ENCODE measurements at places on chromosomes 2 and 18.

DNA sequence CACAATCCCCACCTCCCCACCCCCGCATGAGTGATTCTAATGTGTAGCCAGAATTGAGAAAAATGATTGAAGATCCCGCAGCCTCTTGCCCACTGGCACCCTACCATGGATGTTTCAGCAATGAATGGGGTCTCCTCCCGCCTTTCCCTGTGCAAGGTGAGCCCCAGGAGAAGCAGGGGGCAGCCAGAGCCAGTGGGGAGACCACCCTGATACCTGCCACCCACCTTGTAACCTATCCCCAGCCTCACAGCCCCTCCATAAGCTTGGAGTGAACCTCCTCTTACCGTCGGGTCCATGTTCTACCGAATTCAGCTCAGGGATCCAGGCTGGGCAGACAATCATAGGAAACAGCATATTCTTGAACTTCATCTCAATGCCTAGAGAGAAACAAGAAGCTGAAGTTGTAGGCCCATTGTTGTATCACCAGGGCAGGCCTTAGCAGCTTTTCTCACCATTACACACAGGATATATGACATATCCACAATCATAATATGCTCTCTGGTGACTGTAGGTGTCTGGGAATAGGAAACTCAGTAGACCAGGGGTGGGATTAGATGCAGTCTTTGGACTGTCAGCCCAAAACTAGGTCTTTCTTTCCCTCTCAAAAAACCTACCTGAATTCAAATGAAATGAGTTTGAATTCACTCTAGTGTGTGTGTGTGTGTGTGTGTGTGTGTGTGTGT, 30.9 kb downstream of the XDH start:
- DNase-seq = no peak

DNA sequence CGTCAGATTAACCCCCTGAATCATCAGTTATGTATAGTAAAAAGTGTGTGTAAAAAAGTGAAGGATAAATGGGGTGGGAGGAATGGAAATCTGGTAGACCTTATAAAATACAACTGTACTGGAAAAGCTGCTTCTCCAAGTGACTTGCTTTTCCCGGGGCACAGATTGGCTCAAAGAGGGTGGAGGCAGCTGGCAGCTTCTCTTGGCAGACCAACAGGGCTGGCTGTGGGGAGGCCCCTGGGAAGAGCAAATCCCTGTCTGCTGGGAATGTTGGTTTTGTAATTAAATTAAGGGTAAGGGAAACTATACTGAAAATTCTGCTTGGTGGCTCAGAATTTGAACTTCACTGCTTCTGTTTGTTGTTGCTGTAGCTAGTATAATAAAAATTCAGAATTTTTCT, 154.2 kb upstream of the DLX2 start:
- no peak for DNase-seq

DNA sequence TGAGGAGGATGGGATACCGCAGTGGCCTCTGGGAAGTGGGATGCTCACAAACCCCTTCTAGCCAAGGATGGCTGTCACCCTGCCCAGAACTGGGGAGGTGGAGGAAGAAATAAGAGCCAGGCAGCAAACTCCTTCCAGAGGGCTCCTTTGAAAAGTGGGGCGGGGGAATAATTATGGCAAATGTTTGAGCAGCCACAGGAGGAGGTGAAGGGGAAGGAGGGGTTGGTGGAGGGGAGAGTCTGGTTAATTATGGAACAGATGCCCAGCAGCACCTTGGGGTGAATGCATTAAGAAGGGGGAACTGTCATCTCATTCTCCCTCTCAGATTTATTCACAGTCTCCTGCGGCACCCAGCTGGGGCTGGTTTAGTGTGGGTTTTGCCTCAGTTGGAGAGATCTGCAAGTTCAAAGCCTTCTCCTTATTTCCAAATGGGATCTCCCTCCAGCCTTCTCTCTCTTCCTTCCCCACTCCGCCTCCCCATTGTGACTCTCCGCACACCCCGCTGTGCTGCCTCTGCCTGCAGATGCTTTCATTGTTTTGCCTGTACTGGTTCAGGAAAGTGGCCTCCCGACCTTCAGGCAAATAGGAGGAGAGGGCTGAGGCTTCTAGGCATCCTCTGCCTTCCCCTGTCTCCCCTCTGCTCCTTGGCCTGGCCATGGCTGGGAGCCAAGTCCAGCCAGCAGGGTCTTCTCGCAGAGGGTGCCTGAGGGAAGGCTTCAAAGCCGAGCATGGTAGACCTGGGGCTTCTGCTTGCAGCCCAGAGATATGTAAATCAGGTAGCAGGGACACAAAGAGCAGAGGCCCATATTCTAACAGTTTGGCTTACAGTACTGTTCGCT, 457.2 kb upstream of the MEX3C start:
- DNase-seq = no peak

GRCh38 chr2:44189104-44189503, 20.4 kb downstream of the PPM1B start:
- DNase-seq = no peak

DNA sequence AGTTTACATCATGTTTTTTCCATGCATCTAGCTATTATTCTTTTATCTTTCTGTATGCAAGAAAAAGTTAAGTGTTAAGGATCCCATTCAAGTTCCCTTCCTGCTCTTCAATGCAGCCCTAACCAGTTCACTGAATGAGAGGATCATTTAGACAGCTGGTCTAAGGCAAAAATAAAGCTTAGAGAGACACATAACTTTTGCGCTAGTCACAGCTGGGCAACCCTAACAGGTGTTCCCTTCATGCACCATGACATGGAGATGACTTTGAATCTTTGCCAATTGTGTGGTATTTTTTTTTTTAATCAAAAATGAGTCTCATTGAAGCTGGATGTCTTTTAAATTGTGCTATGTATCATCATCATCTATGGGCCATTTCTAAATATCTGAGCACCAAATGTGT, 393.8 kb upstream of the CYRIA start:
- no peak for DNase-seq

- no peak for DNase-seq
Measured at GRCh38 chr2:127357591-127357990, 30.2 kb downstream of the MAP3K2 start.

DNA sequence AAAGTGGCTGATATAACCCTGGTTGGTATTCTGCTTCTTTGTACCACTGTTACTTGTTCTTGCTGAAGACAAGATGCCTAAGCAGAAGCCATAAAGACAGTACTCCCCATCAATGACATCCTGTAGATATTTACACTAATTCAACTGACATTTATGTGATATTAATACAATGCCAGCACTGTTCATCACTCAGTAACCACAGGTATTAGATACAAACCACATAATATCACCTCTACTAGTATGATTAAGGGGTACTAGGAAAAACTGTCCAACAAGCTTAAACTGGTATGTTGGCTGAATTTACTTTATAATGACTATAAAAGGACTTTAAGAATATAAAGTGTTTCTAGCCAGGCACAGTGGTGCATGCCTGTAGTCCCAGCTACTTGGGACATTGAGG, 65.8 kb downstream of the RTN4 start:
- DNase-seq = peak; percentile 30

DNA sequence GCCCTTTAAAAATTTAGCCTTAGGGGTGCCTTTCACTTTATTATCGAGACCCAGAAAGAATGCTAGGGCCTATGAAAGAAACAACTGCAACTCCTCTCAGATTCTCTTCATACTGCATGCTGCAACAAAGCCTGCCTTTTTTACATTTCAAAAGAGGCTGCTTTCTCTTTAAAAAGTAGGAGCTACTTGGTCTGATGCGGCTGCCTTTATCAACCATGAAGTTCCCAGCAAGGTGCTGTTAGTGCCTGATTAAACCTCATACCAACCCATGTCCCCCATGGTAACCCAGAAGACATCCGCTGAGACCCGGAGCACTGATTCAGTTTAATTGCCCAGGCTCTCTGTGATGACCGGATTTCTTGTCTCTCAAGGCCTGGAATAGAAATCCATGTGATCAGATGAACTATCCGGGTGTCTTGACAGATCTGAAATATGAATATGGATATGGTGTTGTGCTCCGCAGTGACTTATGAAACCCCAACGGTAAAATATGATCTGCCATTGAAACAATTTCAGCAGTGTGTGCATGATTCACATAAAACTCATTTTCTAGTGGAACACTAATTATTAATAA, 368.3 kb downstream of the ZNF521 start:
- DNase-seq = no peak

DNA sequence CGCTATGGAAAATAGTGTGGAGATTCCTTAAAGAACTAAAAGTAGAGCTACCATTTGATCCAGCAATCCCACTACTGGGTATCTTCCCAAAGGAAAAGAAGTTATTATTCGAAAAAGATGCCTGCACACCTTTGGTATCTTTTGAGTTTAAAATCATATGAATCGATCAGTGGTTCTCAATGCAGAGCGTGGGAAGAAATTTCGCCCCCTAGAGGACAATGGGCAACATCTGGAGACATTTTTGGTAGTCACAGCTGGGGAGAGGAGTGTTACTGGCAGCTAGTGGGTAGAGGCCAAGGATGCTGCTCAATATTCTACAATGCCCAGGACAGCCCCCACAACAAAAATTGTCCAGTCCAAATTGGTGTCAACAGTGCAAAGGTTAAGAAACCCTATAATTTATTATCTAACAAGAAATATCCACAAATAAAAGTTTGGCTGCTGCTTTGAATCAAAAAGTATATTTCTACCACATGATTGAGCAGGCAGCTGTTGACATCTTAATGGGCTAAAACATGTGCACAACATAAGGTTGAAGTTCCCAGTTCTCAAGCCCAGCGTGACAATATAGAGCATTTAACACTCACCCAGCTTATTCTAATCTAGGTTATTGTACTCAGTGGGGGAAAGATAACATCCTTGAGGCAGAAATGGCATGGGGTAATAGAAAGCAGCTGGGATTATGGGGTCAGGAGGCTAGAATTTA, 425.7 kb downstream of the LRATD1 start:
- no peak for DNase-seq

- DNase-seq = no peak
Measured at GRCh38 chr2:231238689-231239088, 40.3 kb downstream of the ARMC9 start.

GRCh38 chr2:157620956-157621355, 7.7 kb downstream of the ACVR1C start:
- no peak for DNase-seq

DNA sequence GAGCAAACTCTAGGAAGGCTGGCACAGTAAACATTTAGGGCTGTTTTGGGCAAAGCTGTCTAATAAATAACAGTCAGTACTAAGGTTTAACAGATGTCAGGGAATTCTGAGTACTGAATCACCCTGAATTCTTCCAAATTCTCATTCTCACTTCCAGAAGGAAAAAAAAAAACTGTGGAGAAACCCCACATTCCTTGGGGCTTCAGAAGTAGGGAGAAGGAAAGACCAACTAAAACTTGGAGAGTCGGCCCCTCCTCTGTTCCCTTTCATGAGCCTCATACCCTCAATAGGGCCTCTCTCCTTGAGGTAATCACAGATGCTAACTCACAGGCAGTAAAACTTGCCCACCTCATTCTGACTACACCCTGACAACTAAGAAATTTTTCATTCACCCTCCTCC, 62.1 kb downstream of the CCDC148 start:
- no peak for DNase-seq

DNA sequence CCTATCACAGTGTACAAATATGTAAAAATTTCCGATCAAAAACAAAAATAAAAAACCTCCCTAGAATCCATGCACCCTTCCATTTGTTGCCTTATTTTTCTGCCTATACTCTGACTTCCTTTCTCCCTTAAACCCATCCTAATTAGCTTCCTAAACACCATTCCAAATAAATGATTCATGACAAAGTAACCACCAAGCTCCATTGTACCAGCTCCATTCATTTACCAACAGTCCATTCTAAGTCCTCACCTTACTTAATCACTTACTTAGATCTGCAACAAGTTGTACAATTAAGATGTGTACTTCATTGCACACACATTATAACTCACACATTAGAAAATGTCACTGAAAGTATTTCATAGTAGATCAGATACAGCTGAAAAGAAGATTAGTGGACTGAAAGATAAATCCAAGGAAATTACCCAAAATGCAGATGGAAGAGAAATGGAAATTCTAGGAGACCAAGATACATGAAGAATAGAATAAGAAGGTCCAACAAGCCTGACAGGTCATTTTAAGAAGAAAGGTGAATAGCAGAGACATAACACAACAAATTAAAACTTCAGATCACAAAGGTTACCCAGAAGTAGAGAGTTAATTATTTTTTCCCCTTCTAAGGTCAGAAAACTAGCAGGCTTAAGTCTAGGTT, 154.6 kb downstream of the DYM start:
- peak; percentile 8 for DNase-seq

Measured in RWPE1 (cell line).